ENCODE measurements at places on chromosomes 6 and 20.

DNA sequence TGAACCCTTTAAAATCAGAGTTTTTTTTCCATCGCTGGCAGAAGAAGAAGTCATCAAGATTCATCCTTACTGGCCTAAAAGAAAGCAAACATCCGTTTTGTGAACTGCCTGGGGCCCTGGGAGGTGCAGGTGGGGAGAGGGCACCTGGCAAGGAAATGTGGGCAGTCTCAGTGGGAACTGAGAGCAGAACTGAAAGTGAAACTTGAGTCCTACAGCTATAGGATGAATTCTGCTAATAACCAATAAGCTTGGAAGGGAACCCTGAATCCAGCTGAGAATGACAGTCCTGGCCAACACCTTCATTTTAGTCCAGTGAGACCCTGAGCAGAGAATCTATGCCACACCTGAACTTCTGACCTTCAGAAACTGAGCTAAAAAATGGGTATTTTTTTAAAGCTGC is 130.1 kb upstream of the ASCC3 start:
- DNase-seq, result no peak

DNA sequence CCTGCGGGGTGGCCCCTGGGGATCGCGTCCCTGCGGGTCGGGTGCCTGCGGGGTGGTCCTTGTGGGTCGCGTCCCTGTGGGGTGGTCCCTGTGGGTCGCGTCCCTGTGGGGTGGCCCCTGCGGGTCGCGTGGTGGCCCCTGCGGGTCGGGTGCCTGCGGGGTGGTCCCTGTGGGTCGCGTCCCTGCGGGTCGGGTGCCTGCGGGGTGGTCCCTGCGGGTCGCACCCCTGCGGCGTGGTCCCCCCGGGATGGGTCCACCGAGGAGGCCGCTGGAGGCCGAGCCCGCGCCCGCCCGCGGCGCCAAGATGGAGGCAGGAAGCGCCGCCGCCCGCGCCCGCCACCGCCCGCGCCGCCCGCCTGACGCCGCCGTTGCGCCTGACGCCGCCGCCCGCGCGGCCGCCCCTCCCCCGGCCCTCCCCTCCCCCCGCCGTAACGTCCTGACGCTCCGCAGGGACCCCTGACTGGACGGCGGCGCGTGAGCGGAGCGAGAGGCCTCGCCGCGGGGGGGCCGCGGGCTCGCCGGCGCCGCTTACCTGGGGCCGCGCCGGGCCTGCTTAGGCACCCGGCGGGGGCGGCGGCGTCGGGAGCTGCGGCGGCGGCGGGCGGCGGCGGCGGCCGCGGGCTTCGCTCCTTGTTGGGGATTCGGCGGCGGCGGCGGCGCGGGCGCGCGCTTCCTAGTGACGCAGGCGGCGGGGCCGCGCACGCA is at the start of gene GMEB2:
Gene GMEB2, minus strand, starts transcription at position 678 of the 705 bp plus-strand sequence. CDS start 7,704 bp downstream, outside the sequence.
- peak; percentile 62 for DNase-seq

DNA sequence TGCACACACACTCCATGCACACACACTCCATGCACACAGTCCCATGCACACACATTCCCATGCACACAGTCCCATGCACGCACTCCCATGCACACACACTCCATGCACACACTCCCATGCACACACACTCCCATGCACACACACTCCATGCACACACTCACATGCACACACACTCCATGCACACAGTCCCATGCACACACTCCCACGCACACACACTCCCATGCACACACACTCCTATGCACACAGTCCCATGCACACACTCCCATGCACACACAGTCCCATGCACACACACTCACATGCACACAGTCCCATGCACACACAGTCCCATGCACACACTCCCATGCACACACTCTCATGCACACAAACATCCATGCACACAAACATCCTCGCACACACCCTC is 168.4 kb downstream of the TTLL2 start:
- no peak for DNase-seq

DNA sequence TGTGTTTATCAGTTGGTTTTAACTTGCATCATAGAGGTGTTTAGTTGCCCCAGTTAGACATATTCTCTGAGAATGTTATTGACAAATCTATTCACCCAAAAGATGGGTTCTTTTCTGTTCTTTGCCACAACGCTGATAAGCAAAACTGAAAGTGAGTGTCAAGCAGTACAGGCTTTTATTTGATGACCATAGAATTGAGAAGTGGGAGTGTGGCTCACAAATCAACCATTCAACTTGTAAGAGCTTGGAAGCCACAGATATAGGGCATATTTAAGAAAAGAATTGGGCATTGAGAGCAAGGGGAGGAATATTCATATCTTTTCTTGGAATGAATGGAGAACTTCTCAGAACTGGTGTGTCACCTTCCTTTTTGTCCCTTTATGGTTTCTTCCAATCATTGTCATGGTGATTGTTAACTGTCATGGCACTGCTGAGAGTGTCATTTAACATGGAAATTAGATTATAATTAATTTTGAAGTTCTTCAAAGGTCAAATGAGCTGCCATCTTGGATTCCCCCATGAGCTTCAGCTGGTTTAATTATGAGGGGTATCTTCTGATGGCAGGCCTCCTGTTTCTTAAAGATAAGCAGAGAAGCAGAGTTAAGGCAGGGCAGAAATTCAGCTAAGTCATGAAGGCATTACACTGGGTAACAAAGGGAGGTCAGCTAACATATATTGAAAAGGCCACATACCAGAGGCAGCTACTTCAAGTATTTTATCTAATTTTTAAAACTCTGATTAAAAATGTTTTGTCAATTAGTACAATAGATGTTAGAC is 254.0 kb upstream of the HTR1E start:
- no peak for DNase-seq

DNA sequence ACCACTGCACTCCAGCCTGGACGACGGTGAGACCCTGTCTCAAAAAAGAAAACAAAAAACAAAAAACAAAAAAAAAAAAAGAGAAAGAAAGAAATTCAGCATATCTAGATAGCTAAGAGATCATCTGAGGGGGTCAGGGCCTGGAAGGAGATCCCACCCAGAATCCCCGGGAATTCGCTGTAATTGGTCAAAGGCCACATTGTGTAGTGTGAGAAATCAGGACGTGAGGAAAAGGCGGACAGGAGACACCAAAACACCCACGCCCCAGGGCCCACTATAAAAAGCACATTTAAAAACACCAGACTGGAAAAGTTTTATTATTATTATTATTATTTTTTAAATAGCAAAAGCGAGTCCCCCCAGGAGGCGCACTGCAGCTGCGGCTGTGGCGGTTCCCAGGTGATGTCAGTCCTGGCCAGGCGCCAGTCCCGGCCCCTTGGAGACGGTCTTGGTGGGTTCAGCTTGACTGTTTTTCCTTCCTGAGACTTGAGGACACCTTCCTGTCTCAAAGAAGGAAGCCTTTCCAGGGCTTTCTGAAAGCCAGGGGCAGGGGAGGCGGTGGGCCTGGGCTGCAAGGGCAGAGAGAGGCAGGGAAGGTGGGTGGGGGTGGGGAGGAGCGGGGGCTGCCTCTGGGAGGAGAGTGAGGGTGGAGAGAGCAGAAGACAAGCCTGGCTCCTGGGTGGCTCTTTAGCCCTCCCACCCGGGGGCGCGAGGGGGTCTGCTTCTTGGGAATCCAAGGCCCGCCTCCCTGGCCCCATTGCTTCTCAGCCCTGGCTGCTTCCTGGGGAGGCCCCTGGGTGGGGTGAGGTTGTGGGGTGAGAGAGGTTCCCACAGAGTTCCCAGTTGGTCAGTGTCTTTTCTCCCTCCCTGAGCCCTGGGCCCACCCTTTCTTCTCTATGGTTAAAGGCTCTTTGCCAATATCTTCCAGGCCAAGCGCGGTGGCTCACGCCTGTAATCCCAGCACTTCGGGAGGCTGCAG is 14.5 kb downstream of the TCF15 start:
- DNase-seq, result no peak

DNA sequence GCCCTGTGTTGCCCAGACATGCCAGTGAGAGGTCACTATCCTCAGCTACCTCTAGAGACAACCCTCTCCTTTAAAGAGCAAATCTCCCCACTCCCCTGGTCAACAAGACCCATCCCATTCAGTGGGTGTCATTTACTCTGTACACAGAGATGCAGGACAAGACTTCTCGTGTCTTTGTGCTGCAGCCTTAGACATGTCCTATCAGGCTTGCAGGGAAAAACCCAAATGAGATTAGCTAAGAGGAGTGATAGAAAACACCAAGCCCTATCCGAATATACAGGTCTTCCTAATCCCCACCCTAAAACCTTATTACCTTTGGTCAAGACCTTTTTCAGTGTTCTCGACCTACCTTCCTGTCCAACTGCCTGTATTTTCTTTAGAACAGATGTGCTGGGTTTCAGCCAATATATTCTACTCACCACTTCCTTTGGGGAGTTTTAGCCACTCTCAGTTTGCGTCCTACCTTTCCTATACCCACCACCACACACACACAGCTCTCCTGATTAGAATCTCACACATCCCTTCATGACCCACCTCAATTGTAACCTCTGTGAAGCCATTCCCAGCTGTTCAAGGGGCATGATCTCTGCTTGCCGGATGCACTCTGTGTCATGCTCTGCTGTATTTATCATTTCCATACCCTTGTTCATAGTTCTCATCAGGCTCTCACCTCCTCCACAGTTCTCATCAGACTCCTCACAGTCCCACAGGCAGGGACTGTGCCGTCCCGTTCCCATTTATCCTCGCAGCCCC is 39.7 kb downstream of the TRAM2 start:
- no peak for DNase-seq

DNA sequence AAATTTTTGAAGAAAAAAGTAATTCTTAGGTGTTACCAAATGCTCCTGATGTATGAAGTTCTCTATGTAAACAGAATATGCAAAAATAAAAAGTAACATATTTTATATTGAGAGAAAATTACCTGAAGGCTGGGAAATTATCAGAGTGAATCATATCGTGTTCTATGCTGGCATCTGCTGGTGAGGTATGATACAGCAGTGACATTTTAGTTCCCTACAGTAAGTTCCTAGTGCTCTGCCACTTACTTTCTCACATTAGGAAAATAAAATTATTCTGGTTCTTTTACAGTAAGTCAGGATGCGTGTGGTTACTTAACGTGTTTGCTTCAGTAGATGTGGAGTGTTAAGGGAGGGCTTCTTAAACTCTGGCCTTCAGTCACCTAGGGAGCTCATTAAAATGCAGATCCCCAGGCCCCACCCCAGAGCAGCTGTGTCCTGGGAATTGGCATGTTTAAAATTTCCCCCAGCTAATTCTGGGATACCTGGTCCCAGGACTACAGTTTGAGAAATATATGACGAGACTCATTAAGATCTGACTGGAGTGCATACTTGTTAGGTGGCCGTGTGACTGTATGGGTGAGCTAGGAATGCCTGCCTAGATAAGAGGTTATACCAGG is 3.2 kb downstream of the ACTR5 start:
- no peak for DNase-seq

- peak; percentile 30 for DNase-seq
These were observed 42.2 kb downstream of the VSTM2L start for GRCh38 chr20:37945091-37945547.

- DNase-seq, result no peak
These were observed 77.5 kb downstream of the CDH22 start for GRCh38 chr20:46230801-46231282.

DNA sequence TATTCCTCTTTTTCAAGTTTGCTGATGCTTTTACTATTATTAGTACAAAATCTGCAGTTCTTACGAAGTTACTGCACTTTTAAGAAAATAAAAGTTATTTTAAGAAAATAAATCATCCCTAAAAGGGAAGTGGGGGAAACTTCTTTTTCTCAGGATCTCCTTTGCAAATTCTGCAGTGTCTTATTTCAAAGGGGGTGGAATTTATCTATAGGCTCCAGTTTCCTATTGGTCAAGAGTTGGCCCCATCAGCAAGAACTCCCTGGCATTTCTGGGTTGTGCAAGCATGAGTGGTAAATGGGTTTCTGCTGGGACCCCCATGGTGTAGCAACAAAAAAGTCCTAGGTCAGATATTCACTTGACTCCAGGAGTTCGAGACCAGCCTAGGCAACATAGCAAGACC is 136.3 kb upstream of the PRDM1 start:
- no peak for DNase-seq

- no peak for DNase-seq
These were observed 144.8 kb upstream of the SUPT3H start for GRCh38 chr6:45522486-45522885.

DNA sequence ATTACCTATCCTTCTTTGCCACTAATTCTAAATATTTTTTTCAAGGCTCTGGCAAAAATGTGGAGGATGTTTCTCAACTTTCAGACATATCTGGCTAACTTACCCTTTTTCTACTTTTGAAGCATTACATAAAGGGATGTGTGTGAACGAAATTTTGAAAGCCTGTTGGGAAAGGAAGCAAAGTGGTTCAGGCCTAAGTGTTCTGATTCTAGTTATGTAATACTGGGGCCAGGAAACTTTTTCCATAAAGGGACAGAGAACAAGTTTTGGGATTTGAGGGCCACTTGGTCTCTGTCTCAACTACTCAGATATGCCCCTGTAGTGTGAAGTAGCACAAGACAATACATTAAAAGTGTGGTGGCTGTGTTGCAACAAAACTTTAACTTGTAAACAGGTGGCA is 721.8 kb downstream of the PHF3 start:
- no peak for DNase-seq

DNA sequence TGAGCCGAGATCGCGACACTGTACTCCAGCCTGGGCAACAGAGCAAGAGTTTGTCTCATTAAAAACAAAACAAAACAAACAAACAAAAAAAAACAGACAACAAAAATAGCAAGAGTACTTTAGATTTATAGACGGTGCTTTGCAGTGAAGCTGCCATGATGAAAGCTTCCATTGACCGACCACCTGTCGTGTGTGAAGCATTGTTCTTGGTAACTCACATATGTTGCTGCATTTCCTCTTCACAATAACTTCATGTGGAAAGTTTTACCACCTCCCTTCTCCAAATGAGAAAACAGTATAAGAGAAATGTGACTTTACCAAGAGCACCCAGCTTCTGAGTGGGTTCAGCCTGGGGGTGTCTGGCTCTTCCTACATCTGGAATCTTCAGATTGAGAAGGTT is 56.4 kb upstream of the PTGIS start:
- no peak for DNase-seq

DNA sequence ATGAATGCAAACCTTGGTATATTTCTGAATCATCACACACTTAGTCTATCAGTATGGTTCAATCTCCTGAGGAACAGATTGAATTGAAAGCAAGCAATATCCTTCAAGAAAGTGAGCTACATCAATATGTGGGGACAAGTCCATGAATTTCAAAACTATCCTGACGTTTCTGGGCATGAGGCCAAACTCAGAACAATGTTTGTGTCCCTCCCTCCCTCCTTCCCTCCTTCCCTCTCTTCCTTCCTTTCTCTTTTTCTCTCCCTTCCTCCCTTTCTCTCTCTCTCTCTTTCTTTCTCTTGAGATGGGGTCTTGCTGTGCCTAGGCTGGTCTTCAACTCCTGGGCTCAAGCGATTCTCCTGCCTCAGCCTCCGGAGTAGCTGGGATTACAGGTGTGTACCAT is 27.9 kb upstream of the SYNCRIP start:
- no peak for DNase-seq

- no peak for DNase-seq
These were observed 33.7 kb downstream of the RNF146 start for GRCh38 chr6:127300411-127300810.

DNA sequence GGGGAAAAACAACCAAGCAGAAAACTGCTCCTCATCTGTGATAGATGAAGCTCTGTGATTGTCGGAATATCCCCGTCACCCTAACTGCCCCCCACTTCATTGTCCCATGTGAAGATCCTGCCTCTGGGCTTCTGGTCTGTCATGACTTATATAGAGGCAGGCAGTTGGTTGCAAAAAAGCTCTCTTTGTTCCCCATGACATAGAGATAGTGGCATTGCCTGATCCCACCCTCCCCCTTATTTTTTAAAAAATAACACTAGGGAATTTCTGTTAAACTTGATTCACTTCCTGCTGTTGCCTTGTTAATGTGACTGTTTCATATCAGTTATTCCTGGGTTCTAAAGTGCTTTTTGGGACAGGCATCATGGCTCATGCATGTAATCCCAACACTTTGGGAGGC is 203.1 kb downstream of the JARID2 start:
- DNase-seq, result no peak

GRCh38 chr6:53862662-53863462 is 68.1 kb downstream of the LRRC1 start:
- no peak for DNase-seq

Measured in stimulated activated effector memory CD8-positive, alpha-beta T cell treated with anti-CD3 and anti-CD28 coated beads, Interleukin-12 subunit alpha, Interleukin-12 subunit beta, amount 100 ng/mL, for 72 hours (primary cell).